ENCODE measurements at places on chromosomes 12 and 14.

DNA sequence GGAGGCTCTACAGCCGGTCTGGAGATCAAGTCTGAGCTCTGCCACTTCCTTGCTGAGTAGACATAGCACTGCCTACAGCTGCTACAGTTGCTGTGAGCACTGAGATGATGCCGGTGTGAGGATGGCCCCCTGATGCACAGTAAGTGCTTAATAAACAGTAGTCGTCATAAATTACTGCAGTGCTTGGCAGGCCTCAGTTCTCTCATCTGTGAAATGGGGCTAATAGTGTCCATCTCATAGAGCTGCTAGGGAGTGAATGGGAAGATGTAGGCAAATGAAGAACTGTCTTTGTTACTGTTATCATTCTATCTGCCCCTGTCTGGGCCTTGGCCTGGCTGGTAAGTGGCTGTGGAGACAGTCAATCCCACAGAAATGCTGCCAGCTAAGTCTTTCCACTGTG lies 124.3 kb downstream of the RBM19 start:
- DNase-seq, result no peak

DNA sequence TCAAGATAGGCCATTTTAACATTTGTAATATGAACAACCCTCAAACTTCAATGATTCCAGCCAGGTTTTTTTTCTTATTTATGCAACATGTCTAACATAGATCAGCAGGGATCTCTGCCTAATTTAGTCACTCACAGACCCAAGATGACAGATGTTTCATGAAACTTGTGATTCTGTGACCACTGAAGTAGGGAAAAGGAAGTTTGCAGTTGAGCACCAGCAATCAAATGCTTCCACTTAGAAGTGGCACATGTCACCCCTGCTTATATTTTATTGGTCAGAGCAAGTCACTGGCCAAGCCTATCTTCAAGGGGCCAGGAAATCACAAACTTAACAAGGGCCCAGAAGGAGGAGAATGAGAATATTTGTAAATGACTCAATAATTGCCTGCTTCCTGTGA lies 150.6 kb downstream of the BCAT1 start:
- peak; percentile 68 for DNase-seq

- DNase-seq, result no peak
Measured at GRCh38 chr14:93304771-93305170, 28.1 kb downstream of the BTBD7 start.

DNA sequence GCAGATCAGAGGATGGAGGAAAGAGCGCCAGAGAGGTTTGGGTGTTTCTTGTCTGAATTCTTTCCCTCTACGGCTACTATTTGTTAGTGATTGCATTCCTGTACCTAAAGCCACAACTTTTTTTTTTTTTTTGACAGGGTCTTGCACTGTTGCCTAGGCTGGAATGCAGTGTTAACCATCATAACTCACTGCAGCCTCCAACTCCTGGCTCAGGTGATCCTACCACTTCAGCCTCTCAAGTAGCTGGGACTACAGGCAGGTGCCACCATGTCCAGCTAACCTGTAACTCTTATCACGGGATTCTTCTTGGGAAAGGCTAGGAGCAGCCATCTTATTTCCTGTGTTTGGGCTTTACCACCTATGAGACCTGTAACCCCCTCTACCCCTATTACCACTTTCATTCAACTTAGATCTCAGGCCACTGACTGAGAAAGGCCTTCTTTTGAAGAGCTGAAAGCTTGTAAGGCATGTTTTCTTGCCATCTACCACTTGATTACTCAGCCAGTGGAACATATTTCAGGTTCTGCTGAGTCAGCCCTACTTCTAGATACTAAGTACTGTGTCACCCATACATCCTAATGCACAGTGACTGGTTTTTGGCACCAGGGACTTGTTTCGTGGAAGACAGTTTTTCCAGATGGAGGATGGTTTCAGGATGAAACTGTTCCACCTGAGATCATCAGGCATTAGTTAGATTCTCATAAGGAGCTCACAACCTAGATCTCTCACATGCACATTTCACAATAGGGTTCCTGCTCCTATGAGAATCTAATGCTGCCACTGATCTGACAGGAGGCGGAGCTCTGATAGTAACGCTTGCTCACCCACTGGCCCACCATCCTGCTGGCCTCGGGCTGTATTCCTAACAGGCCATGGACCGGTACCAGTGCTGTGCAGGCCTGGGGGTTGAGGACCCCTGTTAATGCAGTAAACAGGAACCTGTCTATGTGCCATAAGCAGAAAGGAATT lies 6.9 kb downstream of the VEZT start:
- DNase-seq, result peak; percentile 27

DNA sequence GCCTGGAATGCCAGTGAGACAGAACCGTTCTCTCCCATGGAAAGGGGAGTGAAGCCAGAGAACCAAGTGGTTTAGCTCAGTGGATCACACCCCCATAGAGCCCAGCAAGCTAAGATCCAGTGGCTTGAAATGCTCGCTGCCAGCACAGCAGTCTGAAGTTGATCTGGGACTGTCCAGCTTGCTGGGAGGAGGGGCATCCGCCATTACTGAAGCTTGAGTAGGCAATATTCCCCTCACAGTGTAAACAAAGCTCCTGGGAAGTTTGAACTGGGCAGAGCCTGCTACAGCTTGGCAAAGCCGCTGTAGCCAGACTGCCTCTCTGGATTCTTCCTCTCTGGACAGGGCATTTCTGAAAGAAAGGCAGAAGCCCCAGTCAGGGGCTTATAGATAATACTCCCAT lies 374.3 kb upstream of the DCN start:
- DNase-seq, result no peak

- DNase-seq, result peak; percentile 49
Measured at GRCh38 chr12:69068448-69068847, 135.5 kb upstream of the CPM start.

GRCh38 chr12:80778005-80778541 lies 61.4 kb downstream of the MYF5 start:
- peak; percentile 94 for DNase-seq

DNA sequence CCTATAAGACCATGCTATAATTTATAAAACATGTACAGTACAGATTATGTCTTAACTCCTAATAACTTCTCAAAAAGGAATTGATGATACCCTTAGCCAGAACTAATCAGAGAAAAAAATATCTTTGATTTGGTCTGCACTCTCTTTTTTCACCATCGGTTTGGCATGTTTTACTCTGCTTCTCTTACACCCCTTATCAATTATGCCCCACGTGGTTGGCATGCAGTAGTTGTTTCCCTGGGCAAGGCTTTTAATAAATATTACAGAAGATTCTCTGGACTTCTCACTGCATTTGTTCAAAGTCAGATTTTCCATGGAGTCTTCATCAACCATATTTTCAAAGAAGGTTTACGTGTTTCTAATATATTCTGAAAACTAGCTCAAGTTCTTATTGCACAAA lies 167.4 kb upstream of the LRIG3 start:
- no peak for DNase-seq

All from activated CD4-positive, alpha-beta T cell treated with anti-CD3 and anti-CD28 coated beads, Interleukin-10, Interleukin-2, amounts not matched to agents 100 ng/mL and 50 ng/mL, durations not matched to agents 16 hours and 8 hours (primary cell).